ENCODE measurements at places on chromosomes 3 and 15.

DNA sequence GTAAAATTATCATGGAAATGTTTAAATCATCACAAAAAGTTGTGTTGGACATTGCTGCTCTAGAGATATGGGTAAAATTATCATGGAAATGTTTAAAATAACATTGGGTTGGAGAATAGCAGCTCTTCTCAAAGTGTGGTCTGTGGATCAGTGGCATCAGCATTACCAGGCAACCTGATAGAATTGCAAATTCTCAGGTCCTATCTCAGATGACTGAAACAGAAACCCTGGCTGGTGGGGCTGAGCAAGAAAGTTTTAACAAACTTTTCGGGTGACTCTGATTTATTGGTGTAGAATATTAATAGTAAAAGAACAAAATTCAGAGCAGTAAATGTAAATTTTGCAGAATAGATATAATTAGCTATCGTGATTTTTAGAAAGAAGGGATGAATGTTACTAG lies 28.9 kb downstream of the NXPE3 start:
- DNase-seq: no peak

GRCh38 chr3:183584246-183584913 lies 28.9 kb upstream of the KLHL6 start:
- no peak for DNase-seq

DNA sequence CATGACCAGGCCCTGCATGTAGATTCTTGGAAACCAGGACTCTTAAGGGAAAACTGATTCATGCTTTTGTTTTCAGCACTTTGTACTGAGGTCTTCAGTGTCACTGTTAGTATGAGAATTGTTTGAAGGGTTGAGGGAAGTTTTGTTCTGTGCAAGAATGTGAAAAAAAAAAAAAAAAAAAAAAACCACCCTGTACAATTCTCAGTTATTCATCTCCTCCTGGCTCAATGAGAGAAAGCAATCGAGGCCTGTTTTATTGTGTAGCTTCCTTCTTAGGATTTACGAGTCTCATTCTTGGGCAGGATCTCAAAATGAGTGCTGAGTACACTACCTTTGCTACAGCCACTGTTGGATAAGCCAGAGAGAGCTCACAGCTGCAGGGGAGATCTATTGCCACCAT lies 469.5 kb downstream of the CNTN4 start:
- DNase-seq: no peak

- DNase-seq: no peak
Observed at GRCh38 chr3:160400702-160401150, 1.3 kb downstream of the SMC4 start.

- DNase-seq: no peak
Observed at GRCh38 chr15:34654625-34655024, 71.2 kb upstream of the GOLGA8B start.

DNA sequence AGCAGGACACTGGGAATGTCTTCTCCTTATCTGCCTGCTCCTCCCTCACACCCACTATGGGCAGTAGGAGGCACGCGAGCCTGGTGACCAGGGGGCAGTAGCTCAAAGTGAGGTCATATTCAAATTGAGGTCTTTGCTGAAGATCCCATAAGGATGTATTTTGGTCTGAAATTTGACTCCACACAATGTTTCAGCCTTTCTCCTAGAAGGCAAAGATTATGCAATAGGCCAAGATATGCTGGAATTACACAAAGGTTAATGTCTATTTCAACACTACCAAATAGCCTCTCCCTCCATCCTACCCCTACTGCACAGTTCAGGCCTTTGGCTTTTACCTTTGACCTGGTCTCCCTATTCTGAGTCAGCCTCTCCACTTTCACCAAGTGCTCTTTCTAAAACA lies 203.0 kb downstream of the TIGIT start:
- DNase-seq: no peak

DNA sequence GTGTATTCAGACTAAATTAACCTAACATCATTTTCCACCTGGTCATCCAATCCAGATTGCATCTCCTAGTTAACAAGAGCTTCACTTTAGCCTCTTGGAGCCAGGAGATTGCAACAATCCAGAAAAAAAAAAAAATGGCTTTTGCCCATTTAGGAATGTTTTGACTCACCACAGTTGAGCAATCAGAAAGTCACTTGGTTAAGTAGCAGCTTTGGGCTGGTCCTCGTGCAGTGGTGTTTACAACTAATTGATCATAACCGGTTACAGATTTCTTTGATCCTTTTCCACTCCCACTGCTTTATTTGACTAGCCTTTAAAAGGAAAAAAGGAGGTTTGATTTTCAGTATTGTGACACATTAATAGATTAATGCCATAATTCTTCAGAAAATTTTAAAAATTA lies 688.8 kb upstream of the CCDC54 start:
- peak; percentile 87 for DNase-seq
